ENCODE measurements at places on chromosomes 6 and 20.
A peak's percentile ranks its signal among the peaks of the same experiment; 100 is the strongest.

GRCh38 chr20:38043512-38044300, 10.2 kb downstream of the RPRD1B start:
- peak; percentile 66 for DNase-seq

GRCh38 chr6:16414205-16414604, 175.8 kb downstream of the GMPR start:
- DNase-seq = peak; percentile 61

GRCh38 chr6:156344491-156344890, 432.7 kb upstream of the ARID1B start:
- no peak for DNase-seq

- DNase-seq = no peak
These were observed 114.4 kb downstream of the NRSN1 start for GRCh38 chr6:24240380-24240928.

GRCh38 chr20:51372176-51372803, 170.2 kb downstream of the NFATC2 start:
- peak; percentile 79 for DNase-seq

GRCh38 chr6:89144354-89144906, 1.4 kb upstream of the PM20D2 start:
- peak; percentile 12 for DNase-seq

DNA sequence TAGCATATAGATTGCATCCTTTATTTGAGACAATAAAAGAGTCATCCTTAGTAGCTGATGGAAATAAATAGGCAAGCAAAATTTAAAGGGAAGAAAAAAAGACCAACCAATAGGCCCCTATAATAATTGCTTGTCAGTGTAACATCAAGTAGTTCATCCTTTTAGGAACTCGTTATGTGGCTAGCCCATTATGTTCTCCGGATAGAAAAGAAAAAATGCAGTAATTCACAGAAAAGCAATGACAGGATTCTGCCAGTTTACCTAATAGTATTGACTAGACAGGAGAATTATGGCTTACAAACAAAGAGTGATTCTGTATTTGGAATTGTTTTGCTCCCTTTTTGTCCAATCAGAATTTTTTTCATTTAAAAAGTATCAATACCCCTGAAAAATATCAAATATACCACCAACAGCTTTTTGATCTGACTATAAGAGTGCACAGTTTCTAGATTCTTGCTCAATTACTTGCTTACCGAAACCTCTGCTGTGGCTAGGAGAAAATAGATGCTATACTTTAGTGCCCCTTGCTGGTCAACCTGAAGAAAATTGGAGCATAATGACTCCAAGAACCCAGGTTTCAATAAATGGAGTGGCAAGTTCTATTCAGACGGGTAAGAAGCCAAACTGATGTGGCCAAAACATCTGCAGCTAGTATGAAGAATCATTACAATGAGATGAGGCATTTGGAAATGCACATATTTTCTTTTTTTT, 91.5 kb upstream of the SASH1 start:
- DNase-seq = no peak

DNA sequence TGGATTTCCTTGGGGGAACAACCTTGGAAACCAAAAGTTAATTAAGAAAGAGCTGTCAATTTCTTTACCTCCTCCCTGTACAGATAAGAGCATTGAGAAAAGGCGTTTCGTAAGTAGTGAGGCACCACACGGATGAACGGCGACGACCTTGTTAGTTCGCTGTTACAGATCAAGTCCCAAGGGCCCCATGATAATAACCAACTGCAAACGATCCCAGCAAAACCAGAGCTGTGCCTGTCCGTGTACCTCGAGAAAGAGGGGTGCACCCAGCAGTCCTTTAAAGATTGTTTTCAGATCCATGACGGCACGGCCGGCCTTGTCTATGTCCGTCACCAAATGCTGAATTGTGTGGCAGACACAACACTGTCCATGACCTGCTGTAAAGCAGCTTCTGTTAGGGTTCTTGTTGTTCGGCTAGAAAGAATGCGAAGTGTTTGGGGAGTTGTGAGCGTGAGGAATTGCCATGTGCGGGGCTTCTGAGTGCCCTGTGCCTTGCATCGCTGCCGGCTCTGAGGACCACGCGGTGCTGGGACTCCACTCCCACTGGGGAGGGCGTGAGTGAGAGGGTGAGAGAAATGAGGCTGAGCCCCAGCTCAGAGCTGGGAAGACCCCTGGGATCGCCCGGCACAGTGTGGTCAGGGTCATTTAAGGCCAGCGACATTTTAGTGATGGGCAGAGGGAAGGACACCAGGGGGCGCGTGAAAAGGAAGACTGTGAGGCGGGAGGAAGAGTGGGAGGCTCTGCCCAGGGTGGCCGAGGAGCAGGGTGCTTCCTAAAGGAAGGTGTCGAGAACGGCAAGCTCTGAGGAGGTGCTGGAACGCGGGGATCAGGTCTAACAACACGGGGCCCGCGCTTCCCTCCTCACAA, 136.8 kb upstream of the RPS6KA2 start:
- no peak for DNase-seq
